ENCODE measurements at places on chromosomes 1 and 21.

DNA sequence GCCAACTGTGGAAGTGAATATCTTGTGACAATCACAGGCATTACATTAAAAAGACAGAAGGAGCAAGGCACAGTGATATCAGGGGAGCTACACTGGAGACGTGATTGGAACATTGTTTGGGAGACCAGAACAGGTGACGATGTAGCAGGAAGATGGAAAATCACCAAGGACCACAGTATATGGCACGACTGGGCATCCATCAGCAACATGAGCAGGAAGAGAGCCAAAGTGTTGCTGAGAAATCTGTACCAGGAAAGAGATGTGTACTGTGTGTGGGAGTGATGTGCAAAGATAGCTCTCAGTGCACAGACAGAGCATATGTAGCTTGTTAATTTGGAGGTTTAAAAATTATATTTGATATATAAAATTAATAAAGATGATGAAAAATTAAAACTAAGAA is 790.6 kb upstream of the ADGRL2 start:
- no peak for DNase-seq

DNA sequence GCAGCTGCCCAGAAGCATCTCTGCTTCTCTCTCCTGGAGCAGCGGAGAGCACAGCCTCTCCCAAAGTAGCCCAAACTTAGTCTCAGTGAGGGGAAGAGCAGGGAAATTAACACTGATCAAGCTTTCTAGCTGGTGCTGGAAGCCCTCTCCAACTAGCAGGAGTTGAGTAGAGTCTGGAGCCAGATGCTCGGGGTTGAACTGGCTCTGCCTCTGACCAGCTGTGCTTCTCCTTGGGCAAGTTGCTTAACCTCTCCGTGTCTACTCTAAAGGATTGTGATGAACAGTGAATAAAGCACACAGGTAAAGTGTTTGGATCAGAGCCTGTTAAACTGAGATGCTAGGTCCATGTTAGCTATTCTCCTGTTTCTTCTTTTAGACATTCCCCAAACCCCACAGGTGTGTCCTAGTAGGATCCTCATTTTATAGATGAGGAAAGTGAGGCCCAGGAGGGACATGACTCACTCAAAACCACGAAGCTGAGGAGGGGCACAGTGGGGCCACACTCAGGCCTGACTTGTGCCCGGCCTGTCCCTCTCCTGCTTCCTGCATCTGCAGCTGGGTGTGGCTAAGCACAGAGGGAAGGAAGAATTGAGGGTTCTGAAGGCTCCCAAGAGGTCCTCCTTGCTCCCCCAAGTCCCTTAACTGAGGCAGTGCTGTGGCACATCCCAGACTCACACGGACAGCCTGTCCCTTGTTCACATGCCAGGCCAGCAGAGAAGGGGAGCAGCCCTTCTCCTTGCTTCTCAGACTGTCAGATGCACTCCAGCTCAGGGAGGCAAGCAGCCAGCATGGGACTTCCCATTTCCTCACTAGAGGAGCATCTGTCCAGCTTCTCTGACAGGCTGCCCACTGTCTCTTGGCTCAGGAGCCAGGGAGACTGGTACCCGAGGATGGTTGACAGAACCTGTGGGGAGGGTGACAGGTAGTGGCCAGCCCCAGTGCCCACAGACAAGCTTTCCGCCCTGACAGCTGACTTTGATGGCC is 152.0 kb upstream of the IGSF21 start:
- no peak for DNase-seq

DNA sequence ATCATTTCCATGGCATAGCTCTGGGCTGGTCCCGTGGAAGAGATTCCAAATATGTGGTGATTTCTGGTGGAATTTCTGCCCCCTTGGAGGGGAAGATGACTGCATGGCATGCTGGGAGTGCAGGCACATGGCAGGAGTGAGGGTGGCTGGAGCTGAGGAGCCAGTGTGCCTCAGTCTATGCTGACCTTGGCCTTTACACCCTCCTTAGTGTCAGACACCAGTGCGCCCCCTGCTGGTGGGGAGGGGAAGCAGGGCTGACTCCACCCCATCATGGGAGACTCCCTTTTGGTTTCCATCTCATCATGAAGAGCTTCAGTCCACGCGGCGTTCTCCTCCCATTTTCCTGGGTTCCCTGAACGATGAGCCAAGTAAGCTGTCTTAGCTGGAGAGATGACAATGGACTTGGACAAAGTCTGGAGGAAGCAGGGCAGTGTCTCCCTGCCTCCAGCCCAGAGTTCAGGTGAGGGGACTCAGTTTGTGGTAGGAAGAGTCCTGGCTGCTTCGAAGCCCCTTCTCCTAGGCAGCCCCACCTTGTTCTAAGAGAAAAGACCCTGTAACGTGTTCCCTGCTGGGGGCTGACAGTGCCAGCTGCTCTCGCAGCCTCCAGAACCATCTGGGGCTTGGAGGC is 10.3 kb downstream of the ALX3 start:
- DNase-seq = peak; percentile 47

- no peak for DNase-seq
These were observed 51.9 kb downstream of the IER5 start for GRCh38 chr1:181140398-181140797.

- DNase-seq = no peak
These were observed 54.8 kb downstream of the GLIS1 start for GRCh38 chr1:53683986-53684740.

- DNase-seq = no peak
These were observed 55.8 kb upstream of the SGIP1 start for GRCh38 chr1:66478116-66478515.

GRCh38 chr1:167401260-167401873 is 117.0 kb downstream of the CD247 start:
- DNase-seq = peak; percentile 8

DNA sequence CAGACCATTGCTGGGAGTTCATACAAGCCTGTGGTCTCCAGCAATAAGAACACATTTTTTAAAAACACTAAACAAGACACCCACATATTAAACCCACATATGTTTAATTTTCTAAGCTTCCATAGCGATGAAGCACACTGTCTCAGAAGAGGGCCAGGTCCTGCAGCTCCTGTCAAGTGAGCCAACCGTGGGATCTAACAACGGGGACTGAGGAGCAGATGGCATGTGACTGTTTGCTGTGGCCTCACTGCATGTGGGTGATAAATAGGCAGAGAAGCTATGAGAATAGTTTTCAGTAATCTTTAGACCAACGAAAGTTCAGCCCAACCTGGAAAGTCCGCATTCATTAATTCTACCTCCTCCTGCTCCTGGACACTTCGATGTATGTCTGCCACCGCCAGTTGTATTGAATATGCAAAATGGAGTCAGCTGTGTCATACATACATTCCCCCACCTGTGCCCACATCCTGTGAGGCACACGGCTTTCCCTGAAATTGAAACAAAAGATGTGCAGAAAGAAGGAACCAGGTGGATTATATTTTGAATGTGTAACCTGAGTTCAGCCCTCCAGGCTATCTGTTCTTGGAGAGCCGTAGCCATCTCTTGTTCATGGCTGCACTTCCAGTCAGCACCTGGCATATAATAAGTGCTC is 88.2 kb downstream of the MIS18A start:
- no peak for DNase-seq

DNA sequence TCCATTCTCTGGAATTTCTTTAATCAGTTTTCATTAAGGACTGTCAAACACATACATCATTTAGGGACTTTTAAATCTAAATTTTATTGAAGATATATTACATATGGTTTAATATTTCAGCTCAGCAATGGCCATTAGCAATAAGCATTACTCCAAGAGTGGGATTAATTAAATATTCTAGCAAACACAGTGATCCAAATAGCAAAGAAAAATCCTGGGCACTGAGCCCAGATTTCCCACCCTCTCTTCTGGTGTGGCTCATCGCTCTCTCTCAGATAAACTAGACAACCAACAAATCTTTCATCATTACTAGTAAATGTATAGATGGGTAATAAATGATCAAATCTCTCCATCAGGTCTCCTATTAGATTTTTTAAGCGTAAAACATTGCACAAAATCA is 53.5 kb upstream of the FOXD3 start:
- DNase-seq = no peak

DNA sequence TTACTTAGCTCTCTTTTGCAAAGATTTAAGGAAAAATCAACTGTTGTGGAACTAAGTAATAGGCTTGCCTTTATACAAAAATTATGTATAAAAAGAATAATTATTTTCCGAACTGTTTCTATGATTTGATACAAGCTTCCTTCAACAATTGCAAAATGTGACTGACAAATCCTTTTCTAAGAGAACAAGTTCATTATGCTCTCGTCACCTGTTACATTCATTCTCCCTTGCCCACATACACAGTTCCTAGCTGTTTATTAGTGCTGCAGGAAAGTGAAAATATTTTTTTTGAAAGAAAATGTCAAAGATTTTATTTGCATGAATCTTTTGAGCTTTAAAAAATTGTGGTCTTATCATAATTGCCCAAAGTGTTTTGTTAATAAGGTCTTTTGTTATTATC is 466.2 kb downstream of the USP25 start:
- DNase-seq = no peak

DNA sequence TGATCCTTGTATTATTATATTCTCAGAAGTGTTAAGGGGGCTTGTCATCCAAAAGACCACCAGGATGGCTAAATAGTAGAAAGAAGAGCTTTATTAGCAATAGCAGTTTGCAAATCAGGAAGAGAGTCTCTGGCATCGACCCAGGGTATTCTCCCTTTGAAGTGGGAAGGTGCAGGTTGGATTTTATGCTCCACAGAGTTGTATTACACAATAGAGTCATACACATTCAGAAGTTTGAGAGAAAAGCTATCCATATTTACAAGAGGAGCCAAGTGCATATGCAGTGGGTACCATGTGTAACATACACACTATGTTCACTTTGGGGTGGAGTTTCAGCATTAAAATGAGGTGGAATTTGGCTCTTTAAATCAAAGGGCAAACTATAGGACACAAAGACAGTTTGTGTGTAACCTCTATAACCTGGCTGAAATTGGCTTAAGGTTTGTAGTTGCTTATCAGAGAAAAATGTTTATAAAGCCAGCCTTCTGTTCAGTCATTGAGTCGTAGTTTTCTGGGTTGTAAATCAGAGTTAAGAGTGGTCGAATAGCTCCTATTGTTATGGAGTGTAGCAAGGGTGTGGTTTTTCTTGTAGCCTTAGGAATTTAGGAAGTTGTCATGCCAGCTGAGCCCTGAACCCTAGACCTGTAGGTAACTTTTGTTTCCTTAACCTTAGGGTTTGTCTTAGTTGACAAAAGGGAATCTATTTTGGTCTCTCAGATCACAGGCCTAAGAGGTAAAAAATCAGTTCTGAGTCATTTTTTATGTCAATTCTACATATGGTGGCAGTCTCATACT is 125.3 kb downstream of the DNM3 start:
- DNase-seq = no peak

DNA sequence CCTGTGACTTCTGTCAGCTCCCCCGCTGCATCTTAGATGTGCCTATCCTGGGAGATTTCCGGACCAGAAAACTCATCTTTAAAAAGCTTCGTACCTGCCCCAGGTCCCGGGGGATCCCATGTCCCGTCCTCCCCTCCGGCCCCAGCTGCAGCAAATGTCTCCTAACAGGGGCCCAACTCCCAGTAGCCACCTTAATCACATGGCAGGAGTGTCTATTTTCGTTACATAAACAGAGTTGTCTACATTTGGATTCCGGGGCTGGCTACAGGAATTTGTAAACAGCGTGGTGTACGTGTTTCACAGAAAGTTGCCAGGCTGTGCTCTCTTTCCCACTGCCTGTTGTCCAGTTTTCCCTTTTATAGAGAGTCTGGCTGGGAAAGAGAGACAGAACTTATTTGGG is 17.9 kb upstream of the KCNE2 start:
- DNase-seq = no peak

DNA sequence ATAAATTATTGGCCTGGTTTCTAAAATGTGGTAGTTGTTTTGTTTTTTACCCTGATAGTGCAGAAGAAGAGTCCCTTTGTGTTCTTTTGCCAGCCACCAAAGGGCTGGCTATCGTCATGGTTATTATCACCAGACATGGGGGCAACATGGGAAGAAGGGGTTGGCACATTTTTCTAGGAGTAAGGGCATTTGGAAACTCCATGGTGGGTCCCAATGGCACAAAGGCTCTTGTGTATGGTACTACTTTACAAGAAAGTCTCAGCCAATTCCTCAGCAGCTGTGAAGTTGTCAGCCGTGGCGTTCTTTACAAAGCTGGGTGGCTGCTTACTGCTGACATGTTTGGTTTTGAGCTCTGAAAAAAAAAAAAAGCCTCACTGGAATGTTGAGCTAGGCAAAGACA is 330.4 kb upstream of the ESRRG start:
- no peak for DNase-seq

DNA sequence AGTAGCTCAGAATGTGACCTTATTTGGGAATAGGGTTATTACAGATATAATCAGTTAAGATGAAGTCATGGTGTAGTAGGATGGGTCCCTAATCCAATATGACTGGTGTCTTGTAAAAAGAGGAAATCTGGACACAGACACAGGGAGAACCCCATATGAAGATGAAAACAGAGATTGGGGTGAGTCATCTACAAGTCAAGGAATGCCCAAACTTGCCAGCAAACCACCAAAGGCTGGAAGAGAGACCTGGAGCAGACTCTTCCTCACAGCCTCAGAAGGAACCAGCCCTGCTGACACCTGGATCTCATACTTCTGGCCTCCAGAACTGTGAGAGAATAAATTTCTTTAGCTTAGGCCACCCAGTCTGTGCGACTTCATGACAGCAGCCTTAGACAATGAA is 29.9 kb downstream of the KRTAP19-8 start:
- no peak for DNase-seq

DNA sequence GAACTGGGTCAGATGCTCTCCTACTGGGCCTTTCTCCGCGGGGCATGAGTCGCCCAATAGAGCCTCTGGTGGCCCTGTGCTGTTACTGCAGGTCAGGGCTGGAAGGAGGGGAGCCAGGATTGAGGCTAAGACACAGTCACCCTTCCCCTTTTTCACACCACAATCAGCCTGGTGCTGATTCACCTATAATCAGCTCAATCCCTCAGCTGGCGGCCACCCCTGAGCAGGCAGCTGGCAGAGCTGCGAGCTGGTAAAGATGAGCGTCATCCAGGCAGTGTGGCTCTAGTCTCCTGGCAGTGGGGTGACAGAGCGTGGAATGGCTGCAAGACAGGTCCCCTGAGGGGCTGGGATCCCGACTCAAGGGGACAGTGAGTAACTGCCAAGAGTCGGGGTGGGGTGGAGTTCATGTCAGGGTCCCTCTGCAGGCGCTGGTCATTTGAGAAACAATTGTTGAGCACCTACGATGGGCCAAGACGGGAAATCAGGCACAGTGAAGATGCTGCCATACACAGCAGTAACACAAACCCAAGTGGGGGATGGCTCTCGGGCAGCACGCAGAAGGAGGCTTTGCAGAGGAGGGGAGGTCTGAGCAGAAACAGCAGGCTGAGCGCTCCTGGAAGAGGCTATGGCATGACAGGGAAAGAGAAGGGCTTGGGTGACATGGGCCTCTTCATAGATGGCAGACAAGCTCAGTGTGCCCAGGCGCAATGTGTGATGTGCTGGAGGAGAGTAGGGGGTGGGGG is 21.8 kb downstream of the ATF3 start:
- DNase-seq = peak; percentile 24

DNA sequence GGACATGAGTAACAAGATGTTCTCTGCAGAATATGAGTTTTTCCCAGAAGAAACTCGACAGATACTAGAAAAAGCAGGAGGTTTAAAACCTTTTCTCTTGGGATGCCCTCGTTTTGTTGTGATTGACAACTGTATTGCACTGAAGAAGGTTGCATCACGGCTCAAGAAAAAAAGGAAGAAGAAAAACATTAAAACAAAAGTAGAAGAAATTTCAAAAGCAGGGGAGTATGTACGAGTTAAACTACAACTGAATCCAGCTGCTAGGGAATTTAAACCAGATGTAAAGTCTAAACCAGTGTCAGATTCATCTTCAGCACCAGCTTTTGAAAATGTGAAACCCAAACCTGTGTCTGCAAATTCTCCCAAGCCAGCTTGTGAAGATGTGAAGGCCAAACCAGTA is 92.5 kb downstream of the TTC3 start:
- no peak for DNase-seq
